Right renal cortex interstitium (tissue), 3 donors: ENCODE measurements at places on chromosomes 6 and 20. TPM values are rescaled to one million over a fixed set of nuclear protein-coding genes. Genes with fewer than 3 reads are reported as not detected.

DNA sequence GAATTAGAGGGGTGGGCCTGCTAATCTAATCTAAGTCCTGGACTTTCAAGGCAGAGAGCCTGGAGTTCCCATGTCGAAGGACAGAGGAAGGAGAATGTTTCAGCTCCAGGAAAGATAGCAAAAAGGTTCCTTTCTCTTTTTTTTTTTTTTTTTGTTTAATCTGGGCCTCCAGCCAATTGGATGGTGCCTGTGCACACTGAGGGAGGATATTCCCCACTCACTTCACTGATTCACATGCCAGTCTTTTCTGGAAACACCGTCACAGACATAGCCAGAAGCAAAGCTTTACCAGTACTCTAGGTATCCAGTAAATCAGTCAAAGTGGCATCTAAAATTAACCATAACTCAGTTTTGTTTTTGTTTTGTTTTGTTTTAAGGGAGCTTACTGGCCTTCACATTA is 721.1 kb downstream of the TENT5A start:
- no peak for DNase-seq

GRCh38 chr20:17992224-17992637 is 23.4 kb downstream of the MGME1 start:
- DNase-seq, result no peak

- no peak for DNase-seq
Observed at GRCh38 chr20:13396022-13396421, 174.9 kb downstream of the ISM1 start.

GRCh38 chr6:56695702-56696101 is 53.0 kb upstream of the DST start:
- no peak for DNase-seq

- no peak for DNase-seq
Observed at GRCh38 chr6:108163644-108164542, 1.9 kb upstream of the NR2E1 start.

- no peak for DNase-seq
Observed at GRCh38 chr20:6055161-6055783, 1.4 kb upstream of the LRRN4 start.

- no peak for DNase-seq
Observed at GRCh38 chr20:41119614-41120561, 17.5 kb upstream of the PLCG1 start.

GRCh38 chr6:13715444-13715883 is 3.8 kb upstream of the RANBP9 start:
- DNase-seq, result no peak

GRCh38 chr6:72890671-72891070 is 268.8 kb downstream of the KCNQ5 start:
- no peak for DNase-seq

GRCh38 chr6:91483415-91484105 is 896.7 kb upstream of the MAP3K7 start:
- no peak for DNase-seq

- no peak for DNase-seq
Observed at GRCh38 chr6:154921482-154921881, 73.6 kb upstream of the TIAM2 start.

- DNase-seq, result no peak
Observed at GRCh38 chr6:35391240-35391968, 49.0 kb downstream of the PPARD start.

DNA sequence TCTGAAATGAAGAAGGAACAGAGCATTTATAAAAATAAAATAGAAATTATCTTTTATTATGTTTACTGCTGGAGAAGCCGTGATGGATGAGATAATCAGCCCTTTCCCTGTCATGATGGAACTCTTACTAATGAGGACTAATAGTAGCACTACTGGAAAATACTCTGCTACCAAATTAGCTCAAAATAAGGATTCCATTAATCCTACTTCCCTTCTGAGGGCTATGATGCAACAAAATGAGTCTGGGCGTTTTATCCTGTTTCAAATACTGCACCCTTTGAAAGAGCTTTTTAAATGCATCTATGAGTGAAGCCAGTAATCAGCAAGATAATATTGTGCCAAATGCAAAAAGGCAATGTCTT is 59.3 kb upstream of the CARMIL1 start:
- DNase-seq, result no peak

DNA sequence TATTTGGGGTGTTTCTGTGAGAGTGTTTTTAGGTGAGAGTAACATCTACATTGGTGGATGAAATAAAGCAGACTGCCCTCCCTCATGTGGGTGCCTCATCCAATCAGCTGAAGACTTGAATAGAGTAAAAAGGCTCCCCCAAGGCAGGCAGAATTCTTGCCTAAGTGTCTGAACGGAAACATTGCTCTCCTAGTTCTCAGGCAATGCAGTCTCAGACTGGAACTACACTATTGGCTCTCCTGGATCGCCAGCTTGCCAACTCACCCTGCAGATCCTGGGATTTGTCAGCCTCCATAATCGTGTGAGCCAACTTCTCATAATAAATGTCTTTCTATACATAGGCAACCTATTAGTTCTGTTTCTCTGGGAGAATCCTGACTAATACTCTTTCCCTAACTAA is 5.5 kb upstream of the TMEM170B start:
- no peak for DNase-seq

DNA sequence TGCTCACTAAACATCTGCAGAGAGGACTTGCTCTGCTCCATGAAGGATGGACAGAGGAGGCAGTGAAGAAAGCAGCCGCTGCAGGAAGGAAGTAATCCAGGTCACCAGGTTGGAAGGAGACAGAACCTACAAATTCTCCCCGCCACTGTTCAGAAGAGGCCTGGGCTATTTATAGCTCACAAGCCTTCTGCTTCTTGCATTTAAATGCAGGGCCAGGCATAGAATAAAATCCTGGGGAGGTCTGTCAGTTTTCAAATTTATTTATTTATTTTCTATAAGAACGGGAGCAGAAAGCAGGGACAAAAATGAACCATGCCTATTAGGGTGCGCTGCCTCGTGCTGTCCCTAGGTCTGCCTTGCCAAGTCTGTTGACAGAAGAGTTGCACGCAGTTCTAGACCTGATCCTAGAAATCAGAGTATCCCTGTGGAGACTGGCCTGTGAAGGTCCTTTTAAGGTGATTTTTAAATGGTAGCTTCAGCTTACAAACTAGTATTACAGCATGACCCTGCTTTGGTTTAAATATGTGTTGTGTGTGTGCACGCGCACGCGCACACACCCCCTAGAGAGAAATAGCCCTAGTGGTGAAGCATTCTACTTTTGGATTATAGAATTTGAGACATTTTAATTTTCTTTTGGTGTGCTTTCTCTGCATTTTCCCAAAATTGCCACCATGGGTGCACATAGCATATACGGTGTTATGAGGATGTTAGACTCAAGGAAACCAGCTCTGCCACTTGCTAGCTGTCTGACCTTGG is 19.5 kb downstream of the RIMS4 start:
- no peak for DNase-seq

- DNase-seq, result no peak
Observed at GRCh38 chr6:44789061-44789460, 401.6 kb downstream of the CDC5L start.

Gene RRBP1
- 110 TPM for polyA plus RNA-seq

Gene CDS2
- 43.0 TPM for polyA plus RNA-seq
